ENCODE measurements at places on chromosomes 2 and 18. TPM values are rescaled to one million over a fixed set of nuclear protein-coding genes. Genes with fewer than 3 reads are reported as not detected.

AGXT gene
- not detected for total RNA-seq

TEKT4 gene
- not detected for total RNA-seq

MBOAT2 gene
- total RNA-seq = 26.8 TPM

STK25 gene
- total RNA-seq = 119 TPM

IL1F10 gene
- total RNA-seq = not detected

ARHGAP25 gene
- 0.13 TPM for total RNA-seq

GCG gene
- total RNA-seq = not detected

CDH2 gene
- total RNA-seq = 48.7 TPM

C2orf49 gene
- 17.3 TPM for total RNA-seq

PTPN18 gene
- total RNA-seq = 32.1 TPM

FEZ2 gene
- total RNA-seq = 48.7 TPM

NDUFS1 gene
- 60.0 TPM for total RNA-seq

ABCG5 gene
- total RNA-seq = not detected

NDUFB3 gene
- 138 TPM for total RNA-seq

TFPI gene
- total RNA-seq = 72.0 TPM

GKN1 gene
- 0.72 TPM for total RNA-seq

TRABD2A gene
- total RNA-seq = 8.9 TPM

UGT1A10 gene
- 0.26 TPM for total RNA-seq

SLC4A5 gene
- total RNA-seq = 0.40 TPM

HTR2B gene
- 0.07 TPM for total RNA-seq

IMMT gene
- total RNA-seq = 108 TPM

TTC21B gene
- 8.9 TPM for total RNA-seq

SH3BP4 gene
- total RNA-seq = 33.9 TPM

SCN7A gene
- not detected for total RNA-seq

ALPI gene
- total RNA-seq = not detected

TRMT61B gene
- 17.7 TPM for total RNA-seq

TXNDC2 gene
- total RNA-seq = 0.38 TPM

SERPINB11 gene
- total RNA-seq = not detected

UGT1A5 gene
- total RNA-seq = not detected

RBM45 gene
- total RNA-seq = 13.3 TPM

RAX gene
- not detected for total RNA-seq

KYNU gene
- total RNA-seq = 304 TPM

TDRD15 gene
- total RNA-seq = not detected

PIEZO2 gene
- 0.74 TPM for total RNA-seq

ZDBF2 gene
- 1.1 TPM for total RNA-seq

SERPINB12 gene
- not detected for total RNA-seq

CTAGE1 gene
- total RNA-seq = not detected

KCNJ13 gene
- not detected for total RNA-seq

TCF7L1 gene
- 7.3 TPM for total RNA-seq

ANKRD62 gene
- not detected for total RNA-seq

MYL1 gene
- total RNA-seq = not detected

ACVR1C gene
- total RNA-seq = not detected

HADHA gene
- total RNA-seq = 146 TPM

RNF125 gene
- total RNA-seq = 0.53 TPM

GAL3ST2 gene
- not detected for total RNA-seq

APCDD1 gene
- total RNA-seq = not detected

OLA1 gene
- total RNA-seq = 128 TPM

TMEM178A gene
- 0.10 TPM for total RNA-seq

NOL4 gene
- total RNA-seq = not detected
